ENCODE measurements at places on chromosomes 2 and 18. TPM values are rescaled to one million over a fixed set of nuclear protein-coding genes. Genes with fewer than 3 reads are reported as not detected.

DNA sequence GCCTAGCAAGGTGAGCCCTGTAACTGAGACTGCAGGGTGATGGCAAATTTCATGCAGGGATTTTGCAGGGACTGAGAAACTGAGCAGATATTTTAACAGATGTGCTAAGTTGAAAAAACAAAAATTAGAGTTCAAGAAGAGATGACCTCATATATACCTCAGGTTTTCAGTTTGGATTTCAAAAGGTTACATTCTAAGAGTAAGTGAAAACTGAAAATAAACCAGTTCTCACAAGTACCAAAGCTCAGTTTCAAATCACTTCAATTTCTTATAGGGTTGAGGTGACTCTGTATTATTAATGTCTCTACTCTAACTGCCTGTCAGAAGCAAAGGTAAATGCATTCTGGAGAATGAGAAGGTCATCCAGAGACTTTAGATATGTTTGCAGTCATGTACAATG, 237.4 kb upstream of the VRK2 start:
- DNase-seq: no peak

- DNase-seq: no peak
Measured at GRCh38 chr2:30866974-30867373, 59.7 kb upstream of the CAPN13 start.

DNA sequence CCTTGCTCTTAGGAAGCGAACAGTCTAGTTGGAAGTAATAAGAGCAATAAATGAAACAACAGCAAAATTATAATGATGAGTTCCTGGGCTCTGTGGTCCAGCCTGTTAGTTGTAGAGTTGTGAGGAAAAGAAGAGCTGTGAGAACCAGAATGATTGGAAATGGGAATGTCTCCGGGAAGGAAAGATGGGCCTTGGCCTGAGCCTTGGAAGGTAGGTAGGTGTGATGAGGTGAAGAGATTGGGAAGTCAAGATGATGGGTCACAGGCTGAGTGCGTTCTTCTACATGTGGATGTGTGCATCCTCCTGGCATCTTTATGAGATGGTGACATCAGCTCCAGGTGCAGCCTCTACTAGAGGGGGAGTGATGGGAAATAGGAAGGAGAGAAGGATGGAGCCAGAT, 115.2 kb upstream of the EML6 start:
- no peak for DNase-seq

DNA sequence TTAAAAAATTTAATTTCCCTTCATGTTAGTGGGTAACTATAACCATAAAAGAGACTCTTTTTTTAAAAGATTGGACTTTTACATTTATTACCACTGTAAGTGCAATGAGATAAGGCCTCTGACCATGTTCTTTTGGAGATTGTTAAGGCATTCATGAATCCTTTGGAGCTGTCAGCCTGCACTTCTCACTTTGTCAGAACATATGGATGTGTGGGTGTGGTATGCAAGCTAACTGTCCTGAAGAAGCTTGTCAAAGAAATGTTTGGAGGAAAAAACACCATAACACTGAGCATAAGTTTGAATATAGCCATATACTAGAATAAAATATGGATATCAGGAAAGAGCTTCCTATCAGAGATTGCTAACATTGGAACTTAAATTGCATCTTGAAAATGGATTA, 754.1 kb downstream of the DPP10 start:
- DNase-seq: no peak

GRCh38 chr2:231530099-231531011, at the start of gene NMUR1:
Gene NMUR1, minus strand, starts transcription at chr2:231530445. Its CDS starts 84 bp downstream, at chr2:231530361.
- DNase-seq: no peak

- DNase-seq: no peak
Measured at GRCh38 chr18:10301831-10302483, 152.5 kb upstream of the APCDD1 start.

CCDC148 gene
- polyA plus RNA-seq: 0.28 TPM

ZBTB14 gene
- polyA plus RNA-seq: 9.7 TPM

DNA sequence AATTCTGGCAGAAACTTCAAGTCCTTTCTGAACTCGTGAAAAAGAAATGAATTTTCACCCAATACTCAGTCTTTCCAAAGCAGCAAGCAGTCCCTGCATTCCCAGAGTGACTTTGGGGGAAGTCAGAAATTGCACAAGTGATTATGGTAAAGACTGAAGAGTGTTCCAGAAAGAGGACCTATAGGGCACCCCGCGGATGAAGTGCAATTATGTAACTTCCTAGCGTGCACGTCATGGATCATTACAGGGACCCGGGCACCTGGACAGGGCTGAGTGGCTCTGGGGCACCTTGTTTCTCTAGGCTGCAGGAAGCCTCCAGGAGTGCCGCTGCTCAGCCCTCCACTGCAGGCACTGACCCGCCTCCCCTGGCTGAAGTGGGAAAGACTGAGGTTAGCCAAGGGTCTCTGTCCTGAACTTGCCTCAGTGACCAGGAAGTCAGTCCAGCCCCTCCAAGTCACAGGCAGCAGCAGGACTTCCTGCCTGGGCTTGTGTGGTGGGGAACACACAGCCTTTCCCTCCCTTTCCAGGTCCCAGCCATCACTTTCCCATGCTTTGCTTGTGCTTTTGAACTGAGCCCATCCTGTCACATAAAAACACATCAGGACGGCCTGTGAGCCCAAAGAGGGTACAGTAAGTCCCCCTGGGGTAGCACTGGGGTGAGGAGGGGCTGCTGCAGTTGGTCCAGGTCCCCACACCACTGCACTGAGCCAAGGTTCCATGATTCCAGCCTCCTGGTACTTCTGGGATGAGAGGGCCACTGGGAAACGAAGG, 19.8 kb downstream of the TMEM185B start:
- DNase-seq: no peak

FBXO41 gene
- polyA plus RNA-seq: 1.0 TPM

- DNase-seq: no peak
Measured at GRCh38 chr18:47120428-47120827, 29.9 kb downstream of the HDHD2 start.

GRCh38 chr2:222797261-222797660, 63.6 kb upstream of the ACSL3 start:
- DNase-seq: no peak

All from urinary bladder (tissue), 4 donors.